EL (cell line): ENCODE measurements at places on chromosomes 5 and 9.

- peak; percentile 38 for DNase-seq
Observed at GRCh38 chr5:61969755-61970154, 336.3 kb upstream of the KIF2A start.

GRCh38 chr5:109701252-109701651, 11.5 kb downstream of the MAN2A1 start:
- no peak for DNase-seq

DNA sequence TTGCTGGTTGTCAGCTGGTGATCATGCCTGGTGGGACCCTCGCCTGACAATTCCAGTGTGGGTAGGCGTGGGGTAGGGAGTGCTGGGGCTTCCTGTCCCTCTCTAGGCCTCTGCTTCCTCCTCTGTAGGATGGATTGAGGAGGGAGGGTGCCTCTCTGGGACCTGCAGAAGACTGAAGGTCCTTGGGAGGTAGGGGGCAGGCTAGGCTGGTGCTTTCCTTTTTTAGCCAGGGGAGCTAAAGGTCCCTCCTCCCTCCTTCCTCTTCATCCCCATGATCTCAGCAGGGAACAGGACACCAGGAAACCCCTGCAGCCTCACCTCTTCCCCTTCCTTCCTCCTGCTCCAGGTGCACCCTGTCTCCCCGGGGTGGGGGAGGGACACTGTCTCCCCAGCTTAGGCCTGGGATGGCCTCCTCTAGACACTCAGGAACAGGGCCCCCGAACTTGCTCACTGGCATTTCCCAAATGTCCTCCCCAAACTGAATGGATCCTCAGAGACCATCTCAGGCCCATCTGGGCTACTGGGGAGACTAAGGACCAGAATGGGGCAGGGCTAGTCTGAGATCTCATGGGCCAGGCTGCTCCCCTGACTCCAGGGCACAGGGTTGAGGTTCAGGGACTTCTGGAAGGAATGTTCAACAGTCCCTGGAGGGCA, 8.4 kb downstream of the SH2D3C start:
- no peak for DNase-seq

- DNase-seq, result no peak
Observed at GRCh38 chr5:14040542-14040941, 96.1 kb upstream of the DNAH5 start.

GRCh38 chr5:10655161-10655971, 91.5 kb downstream of the ANKRD33B start:
- DNase-seq, result no peak

GRCh38 chr9:38011991-38012390, 57.0 kb downstream of the SHB start:
- no peak for DNase-seq

DNA sequence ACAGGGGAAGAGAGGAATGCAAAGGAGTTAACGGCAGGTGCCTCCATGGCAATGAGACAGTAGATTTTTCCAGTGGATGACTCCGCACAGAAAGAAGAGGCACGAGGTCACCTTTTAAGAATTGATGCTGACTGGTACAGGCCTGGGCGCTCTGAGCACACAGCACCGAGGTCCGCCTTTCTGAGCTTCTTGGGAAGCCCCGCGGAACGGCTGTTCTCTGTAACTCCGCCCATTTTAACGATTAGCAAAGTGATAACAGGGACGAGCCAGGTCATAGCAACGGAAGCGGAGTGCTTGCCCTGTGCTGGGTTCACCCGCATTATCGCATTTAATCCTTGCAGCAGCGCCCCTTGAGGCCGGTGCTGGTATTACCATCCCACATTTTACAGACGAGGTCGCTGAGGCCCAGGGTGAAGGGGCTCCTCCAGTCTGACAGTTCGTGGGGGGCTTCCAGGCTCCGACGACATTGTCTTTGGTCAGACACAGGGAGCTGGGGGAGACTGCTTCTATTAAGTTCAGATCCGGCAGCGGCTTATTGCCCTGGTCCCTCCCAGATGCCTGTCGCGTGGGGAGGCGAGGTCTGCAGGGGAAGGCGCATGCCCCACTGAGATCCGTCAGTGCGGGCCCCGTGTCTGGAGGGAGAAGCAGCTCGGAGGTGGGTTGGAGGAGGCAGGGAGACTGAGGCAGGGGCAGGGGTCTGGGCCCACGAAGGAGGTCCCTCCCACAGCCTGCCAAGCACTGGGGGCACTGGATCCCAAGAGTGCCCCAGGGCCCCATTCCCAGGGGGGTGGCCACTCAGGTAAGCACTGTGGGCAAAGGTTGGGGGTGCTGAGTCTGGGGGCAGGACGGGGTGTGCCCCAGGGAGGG, 22.3 kb upstream of the HMCN2 start:
- peak; percentile 62 for DNase-seq

DNA sequence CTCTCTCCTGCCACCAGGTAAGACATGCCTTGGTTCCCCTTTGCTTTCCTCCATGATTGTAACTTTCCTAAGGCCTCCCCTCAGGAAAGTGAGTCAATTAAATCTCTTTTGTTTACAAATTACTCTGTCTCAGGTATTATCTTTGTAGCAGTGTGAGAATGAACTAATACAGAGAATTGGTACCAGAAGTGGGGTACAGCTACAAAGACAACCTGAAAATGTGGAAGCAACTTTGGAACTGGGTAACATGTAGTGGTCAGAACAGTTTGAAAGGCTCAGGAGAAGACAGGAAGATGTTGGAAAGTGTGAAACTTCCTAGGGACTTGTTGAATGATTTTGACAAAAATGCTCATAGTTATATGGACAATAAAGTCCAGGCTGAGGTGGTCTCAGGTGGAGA, 97.2 kb downstream of the FAM170A start:
- DNase-seq, result no peak

DNA sequence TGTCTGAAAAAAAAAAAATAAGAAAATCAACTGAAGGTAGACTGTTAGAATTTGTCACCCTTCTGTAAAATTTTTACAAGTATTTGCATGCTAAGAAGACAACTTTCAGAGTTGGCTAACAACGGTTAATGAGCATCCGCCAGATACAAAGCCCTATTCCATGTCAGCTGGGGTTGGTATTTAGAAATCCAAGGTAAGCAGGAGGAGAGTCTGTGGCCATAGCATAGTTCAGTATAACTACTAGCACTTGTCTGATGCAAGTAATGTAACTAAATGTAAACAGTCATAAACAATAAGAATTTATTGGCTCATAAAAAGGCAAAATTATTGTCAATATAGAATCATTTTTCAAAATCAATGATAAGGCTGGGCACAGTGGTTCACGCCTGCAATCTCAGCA, 45.7 kb upstream of the KDM4C start:
- no peak for DNase-seq

GRCh38 chr5:94505327-94506068, 112.9 kb downstream of the KIAA0825 start:
- no peak for DNase-seq
